ENCODE measurements at places on chromosomes 13 and 19.

GRCh38 chr19:50826492-50827240, 3.1 kb upstream of the KLK1 start:
- DNase-seq: no peak

DNA sequence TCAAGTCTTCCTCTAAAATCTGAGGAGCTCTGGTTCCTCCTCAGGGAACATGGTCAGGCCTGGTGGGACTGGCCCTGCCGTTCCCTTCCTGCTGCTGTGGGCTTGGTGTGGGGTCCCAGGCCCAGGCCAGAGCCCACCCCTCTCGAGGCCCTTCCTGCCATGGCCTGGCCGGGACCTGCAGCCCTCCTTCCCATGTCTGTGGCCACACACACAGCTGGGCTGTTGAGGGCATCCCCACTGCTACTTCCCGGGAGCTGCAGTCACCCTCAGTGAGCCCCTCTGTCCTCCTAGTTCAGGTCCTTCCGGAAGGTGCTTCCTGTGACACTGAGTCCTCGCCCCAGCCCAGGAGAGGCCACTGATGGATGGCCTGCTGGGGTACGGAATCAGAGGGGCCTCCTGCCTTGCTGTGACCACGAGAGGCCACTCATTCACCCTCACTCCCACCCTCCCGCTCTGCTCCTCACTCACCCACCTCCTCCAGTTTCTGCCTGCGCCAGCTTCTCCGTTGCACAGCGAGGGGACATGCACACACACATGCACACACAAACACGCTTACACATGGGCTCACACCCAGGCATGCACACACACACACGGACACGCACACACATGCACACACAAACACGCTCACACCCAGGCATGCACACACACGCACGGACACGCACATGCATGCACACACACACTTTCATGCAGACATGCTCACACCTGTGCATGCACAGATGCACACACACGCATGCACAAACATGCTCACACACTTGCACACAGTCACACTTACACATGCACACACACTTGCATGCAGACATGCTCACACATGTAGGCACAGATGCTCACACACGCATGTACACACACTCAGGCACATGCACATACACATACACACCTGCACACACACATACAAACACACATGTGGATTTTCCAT, 7.3 kb upstream of the MCF2L start:
- DNase-seq: no peak

DNA sequence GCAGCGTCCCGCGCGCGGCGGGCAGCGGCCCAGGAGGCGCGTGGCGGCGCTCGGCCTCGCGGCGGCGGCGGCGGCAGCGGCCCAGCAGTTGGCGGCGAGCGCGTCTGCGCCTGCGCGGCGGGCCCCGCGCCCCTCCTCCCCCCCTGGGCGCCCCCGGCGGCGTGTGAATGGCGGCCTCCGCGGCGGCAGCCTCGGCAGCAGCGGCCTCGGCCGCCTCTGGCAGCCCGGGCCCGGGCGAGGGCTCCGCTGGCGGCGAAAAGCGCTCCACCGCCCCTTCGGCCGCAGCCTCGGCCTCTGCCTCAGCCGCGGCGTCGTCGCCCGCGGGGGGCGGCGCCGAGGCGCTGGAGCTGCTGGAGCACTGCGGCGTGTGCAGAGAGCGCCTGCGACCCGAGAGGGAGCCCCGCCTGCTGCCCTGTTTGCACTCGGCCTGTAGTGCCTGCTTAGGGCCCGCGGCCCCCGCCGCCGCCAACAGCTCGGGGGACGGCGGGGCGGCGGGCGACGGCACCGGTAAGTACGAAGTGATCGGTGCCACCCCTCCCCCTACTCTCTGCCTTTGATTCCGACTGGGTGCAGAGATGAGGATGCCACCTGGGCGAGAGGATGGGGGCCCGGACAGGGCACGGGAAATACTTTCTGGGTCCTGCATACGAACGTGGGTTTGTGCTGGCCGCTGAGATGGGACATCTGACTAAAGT, 874 bp downstream of the TRIM28 start:
- DNase-seq: peak; percentile 54

- DNase-seq: no peak
Observed at GRCh38 chr13:75285310-75285709, 196.7 kb downstream of the TBC1D4 start.

DNA sequence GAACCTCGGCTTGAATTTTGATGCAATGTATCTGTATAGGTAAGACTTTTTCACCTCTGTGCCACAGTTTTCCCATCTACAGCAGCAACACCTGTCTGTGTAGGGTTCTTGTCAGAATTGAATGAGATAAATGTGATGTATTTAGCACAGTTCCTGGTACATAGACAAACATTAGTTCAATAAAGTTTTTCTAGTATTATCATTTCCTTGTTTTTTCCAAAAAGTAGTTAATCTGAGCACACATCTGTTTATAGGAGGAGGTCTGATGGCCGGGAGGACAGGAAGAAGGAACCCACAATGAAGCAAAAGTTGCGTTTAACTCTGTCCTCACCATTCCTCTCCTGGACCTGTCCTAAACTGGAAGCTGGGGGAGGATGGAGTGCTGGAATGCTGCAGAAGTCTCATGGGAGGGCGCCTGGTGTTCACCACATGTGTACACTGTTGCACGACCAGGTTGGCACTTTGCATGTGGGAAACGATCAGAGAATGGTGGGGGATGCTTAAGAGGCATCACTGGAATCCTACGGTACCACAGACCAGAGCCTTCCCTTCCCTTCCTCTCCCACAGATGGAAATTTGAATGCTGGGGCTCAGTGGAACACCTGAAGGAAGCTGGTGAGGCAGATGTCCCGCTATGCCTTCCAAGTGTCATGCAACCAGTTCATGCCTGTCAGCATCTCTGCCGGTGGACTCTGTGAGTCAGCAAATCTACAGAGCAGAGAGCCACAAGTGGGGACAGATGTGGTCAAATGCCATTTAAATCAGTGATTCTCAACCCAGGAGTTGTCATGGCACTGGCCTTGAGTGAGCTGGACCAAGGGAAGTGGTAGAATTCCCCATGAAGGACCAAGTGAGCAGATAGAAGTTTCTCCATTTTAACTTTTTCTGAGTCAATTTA, 315.6 kb downstream of the DLEU7 start:
- DNase-seq: no peak

DNA sequence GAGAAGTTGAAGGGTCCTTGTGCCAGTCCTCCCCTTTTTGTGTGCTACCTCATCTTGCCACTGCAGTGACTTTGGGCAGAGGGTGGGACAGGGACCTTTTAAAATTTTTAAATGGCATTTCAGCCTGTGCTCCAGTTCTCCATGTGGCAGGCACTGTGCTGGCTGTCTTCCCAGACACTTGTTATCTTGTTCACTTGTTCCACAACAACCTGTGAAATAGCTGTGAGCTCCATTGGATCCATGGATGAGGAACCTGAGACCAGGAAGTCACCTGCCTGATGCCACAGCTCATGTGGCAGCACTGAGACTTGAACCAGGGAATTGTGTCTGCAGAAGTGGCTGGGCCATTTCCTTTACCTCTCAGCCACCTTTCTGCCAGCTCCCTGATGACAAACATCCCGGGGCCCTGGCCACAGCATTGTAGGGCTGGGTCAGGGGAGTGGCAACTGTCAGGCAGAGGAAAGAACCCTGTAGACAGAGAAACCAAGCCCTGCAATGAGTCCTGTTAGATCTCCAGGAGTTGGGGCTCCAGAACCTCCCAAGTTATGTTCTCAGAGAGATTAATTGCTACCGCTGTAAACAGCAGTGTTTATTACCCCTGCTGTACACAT, 6.4 kb downstream of the EGLN2 start:
- no peak for DNase-seq

GRCh38 chr19:33177417-33177979, 16.6 kb upstream of the LRP3 start:
- no peak for DNase-seq
